ENCODE measurements at places on chromosomes 2 and 18.

- DNase-seq, result no peak
These were observed 389.8 kb downstream of the FIGN start for GRCh38 chr2:163345795-163346573.

- DNase-seq, result no peak
These were observed 386.5 kb downstream of the DLGAP1 start for GRCh38 chr18:4068552-4069158.

DNA sequence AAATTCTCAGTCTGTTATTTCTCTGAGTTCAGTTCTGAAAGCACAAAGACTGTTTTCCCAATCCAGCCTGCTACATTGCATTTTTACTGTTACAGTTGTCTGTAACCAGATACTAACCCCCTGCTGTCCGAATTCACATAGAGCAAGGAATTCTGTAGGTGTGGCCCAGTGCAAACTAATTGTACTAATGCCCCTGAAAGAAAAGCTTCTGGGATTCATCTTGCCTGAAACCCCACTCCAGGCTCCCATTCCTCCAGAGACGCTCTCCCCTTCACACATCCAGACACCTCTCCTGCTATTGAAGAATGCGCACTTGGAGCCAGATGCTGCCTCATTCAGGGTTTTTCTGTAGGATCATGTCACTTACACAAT, 127.0 kb downstream of the TTC32 start:
- DNase-seq, result no peak

- DNase-seq, result no peak
These were observed 55.2 kb upstream of the MGAT4A start for GRCh38 chr2:98786179-98786578.

- no peak for DNase-seq
These were observed 149.5 kb upstream of the ZFP36L2 start for GRCh38 chr2:43375746-43376522.

DNA sequence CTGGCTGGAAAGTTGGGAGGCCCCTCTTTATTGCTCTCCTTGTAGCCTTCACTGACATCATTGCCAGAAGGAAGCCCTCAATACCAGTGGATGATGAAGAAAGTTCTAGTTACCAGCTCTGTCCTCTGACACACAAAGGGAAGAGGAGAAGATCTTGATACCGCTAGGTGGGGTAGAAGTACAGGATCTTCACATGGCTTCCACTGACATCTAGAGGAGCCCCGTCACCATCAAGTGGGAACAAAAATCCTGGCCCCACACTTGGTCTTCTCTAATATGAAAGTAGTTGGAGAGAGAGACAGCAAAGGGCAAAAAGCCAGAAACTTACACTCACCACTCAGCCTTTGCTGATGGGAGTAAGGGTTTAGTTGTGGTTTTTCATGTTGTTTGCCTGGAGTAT, 12.4 kb downstream of the XIRP2 start:
- DNase-seq, result no peak

GRCh38 chr2:177633910-177634294, 241.3 kb downstream of the AGPS start:
- DNase-seq, result no peak

DNA sequence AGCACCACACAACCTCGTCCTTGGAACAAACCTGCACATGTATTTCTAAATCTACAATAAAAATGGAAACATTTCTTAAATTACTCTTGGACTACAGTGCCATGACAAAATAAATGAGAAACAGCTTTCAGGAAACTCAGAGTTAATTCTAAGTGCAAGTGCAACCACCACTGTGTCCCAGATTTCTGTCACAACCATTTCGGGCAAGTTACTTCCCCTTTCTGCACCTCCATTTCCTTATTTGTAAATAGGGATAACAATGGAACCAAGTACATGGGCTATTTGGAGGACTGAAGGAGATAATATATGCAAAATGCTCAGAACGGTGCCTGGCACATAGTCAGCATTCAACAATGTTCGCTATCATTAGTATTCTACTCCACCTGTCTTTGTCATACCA, 93.2 kb downstream of the CACNB4 start:
- no peak for DNase-seq

- no peak for DNase-seq
These were observed 119.9 kb upstream of the HS6ST1 start for GRCh38 chr2:128438586-128438985.

DNA sequence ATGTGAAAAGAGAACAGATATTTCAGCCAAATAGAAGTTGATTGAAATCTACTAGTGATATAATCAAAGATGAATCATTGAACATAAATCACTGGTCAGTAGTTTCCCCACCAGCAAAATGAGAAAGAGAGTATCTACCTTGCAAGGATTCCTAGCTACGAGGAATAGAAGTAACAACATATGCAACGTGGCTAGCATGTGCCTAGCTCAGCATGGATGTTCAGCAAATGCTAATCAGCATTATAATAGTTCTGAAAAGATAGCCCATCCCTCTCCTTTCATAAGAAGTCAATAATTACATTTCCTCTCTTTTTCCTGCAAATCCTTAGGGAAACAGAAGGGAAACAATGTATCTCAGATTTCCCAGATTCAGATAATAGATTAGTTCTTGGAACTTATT, 417.2 kb downstream of the SATB2 start:
- DNase-seq, result no peak

- no peak for DNase-seq
These were observed 448.9 kb upstream of the ETAA1 start for GRCh38 chr2:66948234-66948633.

GRCh38 chr2:237354892-237355291, 59.1 kb downstream of the COL6A3 start:
- no peak for DNase-seq

- no peak for DNase-seq
These were observed 299.0 kb upstream of the FBXO11 start for GRCh38 chr2:48205137-48205798.

GRCh38 chr2:207251573-207252192, 85.9 kb upstream of the KLF7 start:
- DNase-seq, result no peak

DNA sequence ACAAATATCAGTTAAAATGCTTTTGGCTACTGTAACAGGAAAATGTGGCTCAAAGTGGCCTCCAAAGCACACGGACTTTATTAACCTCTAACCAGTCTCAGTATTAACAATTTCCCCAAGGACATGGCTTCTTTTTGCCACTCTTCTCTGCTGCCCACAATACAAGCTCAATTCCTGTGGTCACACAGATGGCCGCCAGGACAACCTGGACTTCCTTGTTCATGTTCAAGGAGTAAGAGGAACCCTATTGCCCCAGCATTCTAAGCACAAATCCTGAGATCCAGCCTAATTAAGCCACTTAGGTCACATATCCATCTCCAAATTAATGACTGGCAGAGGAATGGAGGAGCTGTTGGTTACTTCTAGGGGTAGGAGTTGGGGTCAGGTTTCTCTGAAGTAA, 38.2 kb downstream of the AOX1 start:
- DNase-seq, result no peak

DNA sequence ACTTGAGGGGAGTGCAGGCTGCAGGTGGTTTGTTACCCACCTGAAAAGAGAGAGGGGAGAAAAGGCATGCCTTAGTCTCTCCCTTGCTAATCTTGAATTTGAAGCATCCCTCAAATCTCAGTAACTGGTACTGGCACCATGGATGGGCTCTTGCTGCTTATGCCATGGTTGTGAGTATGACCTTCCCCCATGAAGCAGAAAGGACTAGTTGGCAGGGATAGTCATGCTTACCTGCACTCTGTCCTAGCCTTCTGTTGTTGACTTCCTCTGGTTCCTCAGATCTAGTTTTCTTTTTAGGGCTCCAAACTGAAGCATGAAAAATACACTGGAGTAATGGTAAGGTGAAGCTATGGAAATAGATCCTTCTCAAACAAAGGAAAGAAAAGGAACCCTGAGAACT, 191.2 kb downstream of the SPAG16 start:
- no peak for DNase-seq

DNA sequence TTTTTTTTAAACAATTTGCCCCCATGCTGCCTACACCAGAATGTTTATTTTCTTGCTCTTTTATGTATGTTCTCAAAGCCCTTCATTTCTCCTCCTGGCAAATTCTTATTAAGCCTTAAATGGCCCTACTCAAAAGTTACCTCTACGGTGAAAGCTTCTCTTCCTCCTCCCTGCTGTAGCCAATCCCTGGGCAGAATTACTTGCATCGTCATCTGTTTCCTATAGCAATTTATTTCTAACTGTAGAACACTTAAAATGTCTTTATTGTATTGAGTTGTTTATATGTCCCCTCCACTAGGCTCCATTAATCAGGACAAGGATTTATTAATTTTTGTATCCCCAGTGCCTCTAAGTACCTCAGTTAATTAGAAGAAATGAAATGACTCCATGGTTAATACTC, 2.5 kb upstream of the RAD51AP2 start:
- no peak for DNase-seq
